ENCODE measurements at places on chromosomes 1 and 21. TPM values are rescaled to one million over a fixed set of nuclear protein-coding genes. Genes with fewer than 3 reads are reported as not detected.

Gene SPRR2A
- not detected for total RNA-seq

Gene FCN3
- total RNA-seq: not detected

DNA sequence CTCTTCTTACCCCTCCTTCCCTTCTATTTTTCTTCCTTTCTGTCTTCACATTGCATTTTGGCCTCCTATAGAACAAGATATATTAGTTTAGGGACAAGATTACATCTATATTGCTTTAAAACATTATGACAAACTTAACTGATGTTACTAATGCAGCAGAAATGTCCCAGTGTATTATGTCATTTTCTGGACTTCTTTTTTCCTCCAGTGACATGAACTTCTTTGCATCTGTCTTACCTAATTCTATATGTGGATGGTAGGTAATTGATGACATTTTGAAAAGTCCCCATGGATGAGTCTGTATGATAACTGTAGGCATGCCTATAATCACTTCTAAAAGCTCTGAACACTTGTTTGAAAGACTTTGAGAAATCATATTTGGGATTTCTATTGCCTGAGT, 89.5 kb downstream of the FNBP1L start:
- no peaks in the 10 kb centered on the region for H3K27me3 ChIP-seq
- no peak overlapping the region for H3K27ac ChIP-seq
- DNase-seq: no peak

Gene SIM2
- total RNA-seq: not detected

DNA sequence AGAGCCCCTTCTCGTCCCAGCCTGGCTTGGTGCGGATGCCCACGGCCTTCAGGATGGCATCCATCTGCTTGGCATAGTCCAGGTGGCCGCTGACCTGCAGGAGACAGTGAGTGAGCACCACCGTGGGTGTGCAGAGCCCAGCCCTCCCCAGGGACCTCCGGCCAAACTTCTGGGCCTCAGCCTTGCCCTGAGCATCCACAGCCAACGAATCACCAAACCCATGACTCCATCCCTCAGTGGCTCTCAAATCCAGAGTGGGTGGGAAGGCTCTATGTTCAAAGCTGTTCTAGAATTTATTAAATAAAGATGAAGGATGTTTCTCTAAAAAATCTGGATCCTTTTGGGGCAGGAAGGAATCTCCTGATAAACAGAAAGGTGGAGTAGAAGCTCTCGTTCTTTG, 18.7 kb downstream of the HTR6 start:
- DNase-seq: no peak
- no peak overlapping the region for H3K27ac ChIP-seq
- H3K4me3 ChIP-seq: no peak overlapping the region
- peaks cover 4% of the 10 kb centered on the region for H3K4me1 ChIP-seq
- no peaks in the 10 kb centered on the region for H3K36me3 ChIP-seq
